ENCODE measurements at places on chromosomes 16 and 17.

GRCh38 chr17:50972577-50972976 lies 106.4 kb upstream of the TOB1 start:
- DNase-seq, result peak; percentile 36

GRCh38 chr17:35241520-35241919 lies 1.4 kb upstream of the SLFN5 start:
- DNase-seq, result no peak

DNA sequence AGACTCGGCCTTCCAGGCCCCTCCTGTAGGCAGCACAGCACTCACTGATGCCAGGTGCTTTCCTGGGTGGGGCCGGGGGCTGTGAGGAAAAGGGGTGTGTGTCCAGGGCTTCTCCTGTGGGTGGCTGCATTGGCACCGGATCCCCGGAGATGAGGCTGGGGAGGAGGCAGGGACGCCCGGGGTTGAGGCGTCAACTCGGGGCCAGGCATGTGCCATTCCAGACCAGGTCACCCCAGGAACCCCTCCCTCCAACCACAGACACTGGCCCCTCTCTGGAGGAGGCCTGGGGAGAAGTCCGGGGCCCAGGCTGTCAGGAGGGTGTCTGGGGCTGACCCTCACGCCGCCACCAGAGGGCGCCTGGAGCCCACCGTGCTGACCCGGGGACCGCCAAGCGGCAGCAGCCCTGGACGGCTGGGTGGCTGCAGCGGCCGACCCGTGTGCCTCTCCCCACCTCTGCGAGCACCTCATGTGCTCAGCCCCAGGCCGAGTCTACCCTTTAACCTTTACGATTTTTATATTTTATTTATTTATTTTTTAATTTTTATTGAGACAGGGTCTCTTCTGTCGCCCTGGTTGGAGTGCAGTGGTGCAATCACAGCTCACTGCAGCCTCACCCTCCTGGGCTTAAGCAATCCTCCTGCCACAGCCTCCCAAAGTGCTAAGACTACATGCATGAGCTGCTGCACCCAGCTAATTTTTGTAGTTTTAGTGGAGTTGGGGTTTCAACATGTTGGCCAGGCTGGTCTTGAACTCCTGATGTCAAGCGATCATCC lies 3.2 kb upstream of the METRN start:
- peak; percentile 58 for DNase-seq

DNA sequence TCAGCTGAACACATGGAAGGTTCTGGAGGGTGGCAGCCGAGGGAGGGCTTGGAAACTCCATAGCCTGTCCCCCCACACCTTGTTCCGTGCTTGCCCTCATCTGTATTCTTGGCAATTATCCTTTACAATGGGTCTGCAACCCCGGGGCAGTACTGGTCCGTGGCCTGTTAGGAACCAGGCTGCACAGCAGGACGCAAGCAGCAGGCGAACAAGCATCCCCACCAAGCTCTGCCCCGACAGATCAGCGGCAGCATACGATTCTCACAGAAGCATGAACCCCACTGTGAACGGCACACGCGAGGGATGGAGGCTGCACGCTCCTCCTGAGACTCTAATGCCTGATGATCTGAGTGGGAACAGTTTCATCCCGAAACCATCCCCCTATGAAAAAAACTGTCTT lies 6.2 kb downstream of the WDR45B start:
- DNase-seq, result no peak

GRCh38 chr17:70336411-70336810 lies 167.1 kb downstream of the KCNJ2 start:
- no peak for DNase-seq

- no peak for DNase-seq
Observed at GRCh38 chr17:1582374-1582773, 19.8 kb upstream of the PITPNA start.

GRCh38 chr16:66661210-66661560 lies 35.4 kb downstream of the CMTM4 start:
- no peak for DNase-seq

DNA sequence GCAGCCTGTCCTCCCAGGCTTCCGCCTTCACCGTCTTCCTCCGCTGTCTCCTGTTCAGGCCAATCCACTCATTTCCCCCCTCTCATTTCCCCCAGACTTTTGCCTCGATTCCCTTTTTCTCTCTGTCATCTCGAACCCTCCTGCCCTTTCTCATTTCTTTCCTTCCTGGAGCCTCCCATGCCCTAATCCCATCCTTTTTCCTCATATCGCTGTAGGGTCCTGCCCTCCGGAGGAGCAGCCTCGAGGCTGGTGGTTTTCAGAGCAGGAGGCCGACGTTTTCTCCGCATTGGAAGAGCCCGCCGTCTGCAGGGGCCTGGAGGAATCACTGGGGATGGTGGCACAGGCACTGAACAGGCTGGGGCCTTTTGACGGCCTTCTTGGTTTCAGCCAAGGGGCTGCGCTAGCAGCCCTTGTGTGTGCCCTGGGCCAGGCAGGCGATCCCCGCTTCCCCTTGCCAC lies 597 bp downstream of the OVCA2 start:
- DNase-seq, result peak; percentile 62

GRCh38 chr17:58416937-58417299 lies 416 bp downstream of the RNF43 start:
- DNase-seq, result no peak

GRCh38 chr17:61587807-61588660 lies 3.0 kb downstream of the NACA2 start:
- DNase-seq, result no peak

- no peak for DNase-seq
Observed at GRCh38 chr16:73126525-73126853, 78.6 kb upstream of the ZFHX3 start.

- no peak for DNase-seq
Observed at GRCh38 chr16:83803811-83804210, 4.0 kb upstream of the HSBP1 start.

GRCh38 chr17:30021708-30022317 lies 80.4 kb downstream of the EFCAB5 start:
- peak; percentile 66 for DNase-seq

GRCh38 chr16:70565053-70565452 lies 41.4 kb downstream of the SF3B3 start:
- no peak for DNase-seq

- DNase-seq, result no peak
Observed at GRCh38 chr16:74984194-74984528, 762 bp downstream of the WDR59 start.

DNA sequence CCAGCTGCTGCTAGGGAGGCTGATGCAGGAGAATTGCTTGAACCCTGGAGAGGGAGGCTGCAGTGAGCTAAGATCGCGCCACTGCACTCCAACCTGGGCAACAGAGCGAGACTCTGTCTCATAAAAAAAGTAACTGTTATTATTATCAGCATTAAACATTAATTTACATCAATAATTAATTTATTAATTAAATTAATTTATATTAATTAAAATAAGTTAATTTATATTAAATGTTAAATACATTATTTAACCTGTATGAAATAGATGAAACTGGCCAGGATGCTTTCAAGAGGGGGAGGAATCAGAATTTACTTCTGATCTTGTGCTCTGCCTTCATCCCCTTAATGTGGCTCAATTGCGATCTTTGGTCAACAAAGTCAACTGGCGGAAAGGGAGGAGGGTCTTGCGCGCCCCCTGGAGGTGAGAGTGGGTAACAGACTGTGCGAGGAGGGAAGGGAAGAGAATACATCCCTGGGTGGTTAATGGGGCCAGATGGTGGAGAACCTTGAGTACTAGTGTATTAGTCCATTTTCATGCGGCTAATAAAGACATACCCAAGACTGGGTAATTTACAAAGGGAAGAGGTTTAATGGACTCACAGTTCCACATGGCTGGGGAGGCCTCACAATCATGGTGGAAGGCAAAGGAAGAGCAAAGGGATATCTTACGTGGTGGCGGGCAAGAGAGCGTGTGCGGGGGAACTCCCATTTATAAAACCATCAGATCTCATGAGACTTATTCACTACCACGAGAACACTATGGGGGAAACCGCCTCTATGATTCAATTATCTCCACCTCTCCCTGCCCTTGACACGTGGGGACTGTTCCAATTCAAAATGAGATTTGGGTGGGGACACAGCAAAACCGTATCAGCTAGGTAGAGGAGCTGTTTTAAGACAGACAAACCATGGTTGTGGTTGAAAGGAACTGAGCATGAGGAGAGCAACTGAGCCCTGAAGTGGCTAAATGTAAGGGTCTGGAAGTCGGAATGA lies 15.7 kb upstream of the CPPED1 start:
- DNase-seq, result peak; percentile 58

- DNase-seq, result no peak
Observed at GRCh38 chr16:49623501-49624266, 232.2 kb downstream of the ZNF423 start.

DNA sequence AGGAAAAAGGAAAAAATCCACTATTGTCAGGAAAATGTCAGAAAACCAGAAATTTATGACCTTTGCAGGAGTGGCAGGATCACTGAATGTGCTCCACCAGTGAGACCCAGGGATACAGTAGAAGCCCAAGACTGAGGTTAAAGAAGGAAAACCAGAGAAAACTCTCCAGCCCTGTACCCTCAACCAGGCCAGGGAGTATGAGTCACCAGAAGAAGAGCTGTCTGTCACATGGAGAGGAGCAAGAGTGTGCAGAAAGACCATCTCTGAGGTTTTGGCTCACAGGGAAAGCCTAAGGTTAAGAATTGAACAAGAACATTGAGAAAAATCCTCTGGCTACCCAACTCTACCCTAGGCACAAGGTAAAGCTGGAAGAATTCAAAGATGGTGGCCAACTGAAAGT lies 47.6 kb upstream of the MON1B start:
- no peak for DNase-seq

GRCh38 chr17:66149562-66149961 lies 42.4 kb downstream of the CEP112 start:
- no peak for DNase-seq

DNA sequence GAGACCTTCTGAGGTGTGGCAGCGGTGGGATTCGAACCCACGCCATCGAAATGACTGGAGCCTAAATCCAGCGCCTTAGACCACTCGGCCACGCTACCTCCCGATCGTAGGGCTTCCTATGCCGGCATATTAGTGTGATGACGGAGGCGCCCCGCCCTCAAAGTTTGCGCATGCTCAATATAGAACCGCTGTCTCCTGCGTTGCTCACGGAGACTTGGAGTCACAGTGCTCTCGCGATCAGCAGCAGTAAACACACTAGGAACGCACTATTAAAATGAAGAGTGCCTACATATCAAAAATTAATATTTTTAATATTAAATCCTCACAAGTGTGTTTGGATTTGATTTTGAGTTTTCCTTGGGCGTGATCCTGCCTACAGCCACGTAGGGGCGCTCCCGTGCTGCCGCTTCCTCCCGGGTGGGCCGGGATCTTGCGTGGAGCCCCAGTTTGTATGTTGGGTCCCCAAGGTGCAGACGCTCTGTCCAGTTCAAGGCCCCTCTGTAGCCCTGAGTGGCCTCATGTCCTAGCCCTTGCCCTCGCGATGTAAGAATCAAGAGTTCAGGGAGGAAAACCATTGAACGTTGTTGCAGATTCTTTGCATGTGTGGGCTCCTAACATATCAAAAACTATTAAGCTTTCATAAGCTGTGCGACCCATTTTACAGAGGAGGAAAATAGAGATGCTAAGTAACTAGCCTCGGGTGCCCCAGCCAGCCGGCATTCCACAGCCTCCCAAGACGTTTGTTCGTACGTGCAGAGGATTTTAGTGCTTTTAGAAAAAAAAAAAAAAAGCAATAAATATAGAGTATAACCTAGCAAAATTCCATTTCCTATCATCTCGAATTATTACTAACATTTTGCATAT lies 10.2 kb upstream of the EEF2K start:
- peak; percentile 94 for DNase-seq

- DNase-seq, result no peak
Observed at GRCh38 chr17:45338023-45338781, 21.4 kb upstream of the MAP3K14 start.

- DNase-seq, result peak; percentile 57
Observed at GRCh38 chr17:75720656-75721462, at the start of gene ITGB4. Gene ITGB4 (plus strand): TSS chr17:75721459. CDS start chr17:75724704, 3,245 bp downstream.

GRCh38 chr17:19614900-19615299 lies 33.7 kb upstream of the ALDH3A2 start:
- DNase-seq, result peak; percentile 12

DNA sequence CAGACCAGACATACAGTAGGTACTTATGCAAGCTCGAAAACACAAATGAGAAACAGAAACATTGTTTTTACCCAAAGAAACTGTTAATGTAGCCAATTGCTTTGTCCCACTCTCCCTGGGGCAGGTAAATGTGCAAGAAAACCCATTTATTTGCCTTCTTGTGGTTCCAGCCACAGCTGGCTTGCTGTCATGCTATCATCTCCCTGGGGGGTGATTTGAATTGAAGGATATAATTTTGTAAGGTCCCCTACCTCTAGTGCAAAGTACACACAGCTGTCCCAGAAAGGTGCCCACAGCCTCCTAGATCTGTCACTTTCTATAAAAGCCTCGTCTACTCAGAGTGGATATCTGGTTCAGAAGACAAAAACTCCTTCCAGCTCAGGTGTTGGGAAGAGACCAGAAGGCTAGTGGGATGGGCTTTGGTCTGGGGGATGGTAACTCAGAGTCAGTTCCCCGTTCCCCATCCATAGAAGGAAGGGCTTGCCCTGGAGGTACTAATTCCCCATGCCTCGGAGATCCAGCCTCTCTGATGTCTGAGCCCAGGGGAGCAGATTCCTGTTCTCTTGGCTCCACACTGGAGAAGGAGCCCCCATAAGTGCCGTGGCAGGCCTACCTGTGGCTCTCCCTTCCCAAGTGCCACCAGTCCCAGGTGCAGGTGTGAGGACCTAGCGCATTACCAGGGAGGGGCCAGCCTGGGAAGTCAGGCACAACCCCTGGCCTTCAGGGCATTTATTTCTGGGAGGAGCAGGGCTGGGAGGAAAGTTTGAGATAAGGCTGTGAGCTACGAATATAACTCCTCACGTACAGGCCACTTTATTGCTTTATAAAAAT lies 2.4 kb upstream of the PRR15L start:
- DNase-seq, result no peak

DNA sequence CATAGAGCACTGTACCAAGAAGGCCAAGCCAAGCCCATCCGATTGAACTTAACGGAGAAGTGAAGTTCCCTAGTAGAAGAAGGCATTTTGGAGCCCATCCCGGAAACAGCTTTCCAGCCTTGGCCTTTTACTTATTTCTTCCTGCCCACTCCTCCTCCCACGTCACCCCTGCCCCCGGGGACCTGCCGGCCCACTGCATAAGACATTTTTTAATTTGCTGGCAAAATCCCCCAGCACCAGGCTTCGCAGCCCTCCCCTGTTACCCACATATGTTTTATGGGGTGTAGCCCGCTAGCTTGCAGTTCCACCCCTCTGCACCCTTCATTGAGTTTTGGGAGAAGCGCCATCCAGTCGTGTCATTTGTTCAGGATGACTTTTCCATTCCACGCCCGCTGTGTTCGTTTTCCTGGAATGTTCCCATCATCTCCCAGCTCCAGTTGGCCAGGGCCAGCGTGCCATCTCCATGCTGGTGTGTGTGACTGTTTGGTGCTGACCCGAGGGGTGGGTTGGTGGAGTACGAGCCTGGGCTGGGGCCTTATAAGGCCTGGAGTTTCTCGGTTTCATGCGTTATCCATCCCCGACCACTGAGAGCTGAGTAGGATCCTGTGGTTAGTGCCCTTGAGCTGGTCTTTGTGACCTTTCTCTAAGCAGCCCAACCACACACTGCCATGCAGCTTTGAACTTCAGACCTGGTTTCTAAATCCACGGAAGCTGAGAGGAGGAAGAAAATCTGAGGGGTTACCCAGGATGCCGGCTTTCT lies 20.0 kb upstream of the TBX2 start:
- DNase-seq, result no peak

- peak; percentile 8 for DNase-seq
Observed at GRCh38 chr17:18191967-18192366, 8.3 kb downstream of the ALKBH5 start.

All from common myeloid progenitor, CD34-positive (primary cell).